ENCODE measurements at places on chromosomes 12 and 14.

- no peak for DNase-seq
Observed at GRCh38 chr12:65925626-65926025, 101.3 kb downstream of the HMGA2 start.

- DNase-seq = no peak
Observed at GRCh38 chr14:75807667-75808360, 146.8 kb downstream of the TTLL5 start.

DNA sequence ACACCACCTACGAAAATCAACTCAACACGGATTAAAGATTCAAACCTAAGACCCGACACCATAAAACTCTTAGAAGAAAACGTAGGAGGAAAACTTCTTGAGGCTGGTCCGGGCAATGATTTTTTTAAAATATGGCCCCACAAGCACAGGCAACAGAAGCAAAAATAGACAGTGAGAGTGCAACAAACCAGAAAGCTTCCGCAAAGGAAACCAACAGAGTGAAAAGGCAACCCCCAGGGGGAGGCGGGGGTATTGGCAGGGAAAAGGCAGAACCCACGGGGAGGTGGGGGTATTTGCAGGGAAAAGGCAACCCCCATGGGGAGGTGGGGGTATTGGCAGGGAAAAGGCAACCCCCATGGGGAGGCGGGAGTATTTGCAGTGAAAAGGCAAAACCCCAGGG is 20.5 kb upstream of the FBRSL1 start:
- no peak for DNase-seq

DNA sequence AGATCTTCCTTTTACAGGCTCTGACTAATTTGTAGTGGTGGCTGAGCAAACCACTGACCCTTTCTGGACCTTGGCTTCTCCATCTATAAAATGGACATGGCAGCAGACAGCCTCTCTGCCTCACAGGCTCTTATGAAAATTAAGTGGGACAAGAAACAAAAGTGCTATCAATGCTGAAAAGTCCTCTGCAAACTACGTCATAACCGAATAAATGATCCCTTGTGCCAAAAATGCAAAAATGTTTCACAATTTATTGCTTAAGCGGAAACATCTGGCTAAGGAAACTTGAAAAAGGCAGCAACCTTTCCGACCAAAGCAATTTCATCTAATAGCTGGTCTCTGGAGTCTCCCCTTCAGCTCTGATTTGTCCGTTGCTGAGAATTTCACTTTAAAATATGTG is 108.5 kb upstream of the PLXNC1 start:
- DNase-seq = no peak

DNA sequence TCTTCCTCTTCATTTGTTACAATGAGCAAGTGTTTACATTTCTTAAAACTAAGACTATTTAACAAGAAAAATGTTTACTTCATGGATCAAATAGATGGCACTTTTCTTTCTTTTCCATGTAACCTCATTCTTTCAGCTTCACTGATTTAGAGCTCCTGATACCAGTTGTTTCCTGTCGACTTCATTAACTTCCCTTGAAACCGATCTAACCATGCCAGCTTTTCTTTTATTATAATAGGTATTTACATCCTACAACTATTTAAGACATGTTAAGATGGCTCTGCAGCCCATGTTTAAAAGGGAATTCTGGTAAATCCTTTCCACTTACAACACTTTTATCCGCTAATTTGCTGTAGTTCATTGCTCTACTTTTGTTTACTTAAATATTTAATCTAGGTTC is 107.3 kb upstream of the DCN start:
- no peak for DNase-seq

DNA sequence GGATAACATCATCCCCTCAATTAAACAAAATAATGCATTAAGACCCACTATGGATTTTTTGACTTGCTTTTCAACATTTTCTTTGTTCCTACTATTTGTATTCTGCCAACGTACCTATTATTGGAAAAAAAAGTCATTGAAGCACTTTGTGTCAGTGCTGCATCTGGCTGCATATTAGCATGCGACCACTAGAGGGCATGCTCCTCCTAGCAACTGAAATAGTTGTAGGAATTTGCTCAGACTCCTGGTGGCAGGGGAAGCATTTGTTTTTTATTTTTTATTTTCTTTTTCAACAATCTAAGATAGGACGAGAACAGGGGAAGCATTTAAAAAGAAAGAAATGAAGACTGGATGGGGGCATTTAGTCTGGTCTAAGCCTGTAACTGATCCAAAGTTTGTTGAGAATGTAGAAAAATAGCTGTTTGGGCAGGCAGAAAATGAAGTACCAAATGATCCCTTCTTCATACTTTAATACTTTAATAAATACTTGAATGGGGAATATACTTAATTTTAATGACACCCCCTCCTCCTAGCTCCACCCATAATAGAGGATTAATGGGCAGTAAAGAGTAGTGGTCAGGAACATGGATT is 14.5 kb upstream of the CLEC4A start:
- peak; percentile 76 for DNase-seq

DNA sequence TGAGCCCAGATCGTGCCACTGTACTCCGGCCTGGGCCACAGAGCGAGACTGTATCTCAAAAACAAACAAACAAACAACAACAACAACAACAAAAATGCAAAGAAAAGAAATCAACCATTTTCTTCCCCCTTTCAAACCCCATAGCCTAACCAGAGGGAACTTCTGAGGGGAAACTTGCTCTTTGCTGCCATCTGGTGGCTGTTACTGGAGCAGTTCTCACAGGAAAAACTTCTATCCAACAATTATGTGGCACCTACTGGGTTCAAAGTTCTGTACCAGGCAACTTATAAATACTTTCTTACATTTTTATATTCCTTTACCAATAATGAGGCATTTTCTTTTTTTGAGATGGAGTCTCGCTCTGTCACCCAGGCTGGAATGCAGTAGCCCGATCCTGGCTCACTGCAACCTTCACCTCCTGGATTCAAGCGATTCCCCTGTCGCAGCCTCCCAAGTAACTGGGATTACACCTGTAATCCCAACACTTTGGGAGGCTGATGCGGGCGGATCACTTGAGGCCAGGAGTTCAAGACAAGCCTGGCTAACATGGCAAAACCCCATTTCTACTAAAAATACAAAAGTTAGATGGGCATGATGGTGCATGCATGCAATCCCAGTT is 50.9 kb upstream of the BICDL1 start:
- DNase-seq = peak; percentile 59

All from naive thymus-derived CD8-positive, alpha-beta T cell (primary cell).